ENCODE measurements at places on chromosomes 1 and 21.
A peak's percentile ranks its signal among the peaks of the same experiment; 100 is the strongest.

- no peak for DNase-seq
These were observed 33.4 kb downstream of the DOCK7 start for GRCh38 chr1:62654744-62655143.

DNA sequence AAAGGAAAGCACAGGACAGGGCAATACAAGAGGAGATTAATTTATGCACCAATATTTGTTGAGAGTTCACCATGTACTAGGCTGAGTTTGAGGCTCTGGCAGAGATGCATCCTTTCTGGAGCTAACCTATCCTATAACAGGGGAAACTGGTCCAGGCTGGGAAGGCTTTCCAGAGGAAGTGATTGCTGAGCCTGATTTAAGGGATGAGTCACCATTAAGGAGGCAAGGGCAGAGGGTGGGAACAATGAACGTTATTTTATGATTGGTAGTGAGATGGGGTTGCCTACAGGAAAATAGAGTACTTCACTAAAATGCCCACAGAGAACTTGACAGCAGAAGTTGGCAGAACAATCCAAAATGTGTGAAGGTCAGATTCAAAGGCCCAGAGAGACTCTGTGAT lies 141.4 kb downstream of the PLPP3 start:
- no peak for DNase-seq

DNA sequence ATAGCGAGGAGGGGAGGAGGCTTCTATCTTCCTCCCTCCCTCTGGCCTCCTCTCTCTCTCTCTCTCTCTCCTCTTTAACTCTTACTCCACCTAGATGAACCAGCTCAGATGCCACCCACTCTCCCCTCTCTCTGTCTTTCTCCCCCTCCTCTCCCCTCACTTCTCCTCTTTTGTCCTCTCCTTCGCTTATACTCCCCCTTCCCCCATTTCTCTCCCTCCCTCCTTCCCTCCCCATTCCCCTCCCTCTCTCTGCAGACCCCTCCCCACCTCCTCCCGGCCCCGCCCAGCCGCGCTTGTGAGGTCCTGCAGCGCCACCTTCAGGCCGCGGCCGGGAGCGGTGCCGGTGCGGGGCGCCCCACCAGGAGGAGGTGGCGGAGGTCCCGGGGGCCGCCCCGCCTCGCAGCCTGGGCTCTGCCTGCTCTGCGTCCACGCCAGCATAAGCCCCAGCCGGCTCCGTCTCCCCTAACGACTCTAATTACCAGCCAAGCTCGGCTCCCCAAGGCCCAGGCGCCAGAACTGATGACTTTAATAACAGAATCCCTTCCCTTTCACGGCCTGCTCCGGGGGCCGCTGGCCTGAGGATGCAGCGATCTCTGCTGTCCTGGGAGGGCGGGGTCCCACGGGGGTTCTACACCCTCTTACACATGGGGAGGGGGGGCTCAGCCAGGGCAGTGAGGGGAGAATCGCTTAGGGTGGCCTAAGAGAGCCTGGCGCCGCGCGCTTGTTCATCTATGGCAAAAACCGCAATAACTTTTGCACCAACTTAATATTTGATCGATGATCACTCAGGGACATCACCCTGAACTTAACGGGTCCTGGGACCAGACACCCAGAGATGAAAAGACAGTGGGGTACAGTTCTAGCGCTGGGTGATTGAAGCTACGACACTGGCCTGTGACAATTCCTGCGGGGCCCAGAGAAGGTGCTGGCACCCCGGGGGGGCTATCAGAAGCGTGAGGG lies 637.3 kb downstream of the MATN1 start:
- peak; percentile 49 for DNase-seq

DNA sequence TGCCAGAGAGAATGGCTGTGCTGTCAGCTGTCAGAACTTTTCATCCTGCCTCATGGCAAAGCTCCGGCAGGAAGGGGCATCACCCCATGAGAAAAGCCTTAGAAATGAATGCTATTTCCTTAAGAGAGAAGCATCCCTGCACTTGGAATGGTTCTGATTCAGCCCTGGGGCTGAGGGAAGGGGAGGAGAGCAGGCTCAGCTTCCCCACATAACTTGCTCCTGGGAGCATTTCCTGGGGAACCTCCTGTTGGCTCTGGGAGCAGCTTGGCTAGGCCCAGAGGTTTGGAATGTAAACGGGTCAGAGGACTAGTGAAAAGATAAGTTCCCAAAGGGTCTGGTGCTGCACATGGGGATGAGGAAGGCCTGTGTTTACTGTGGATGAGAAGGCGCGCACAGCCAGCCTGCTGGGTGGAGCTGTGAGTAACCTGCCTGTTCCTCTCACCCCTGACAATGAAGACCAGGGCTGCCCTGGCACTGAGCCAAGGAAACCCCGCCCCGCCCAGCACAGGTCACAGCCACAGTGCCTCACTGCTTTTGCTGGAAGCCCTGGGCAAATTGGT lies 5.0 kb downstream of the PRELP start:
- peak; percentile 94 for DNase-seq

GRCh38 chr1:67674260-67675011 lies 10.6 kb upstream of the GADD45A start:
- peak; percentile 87 for DNase-seq

DNA sequence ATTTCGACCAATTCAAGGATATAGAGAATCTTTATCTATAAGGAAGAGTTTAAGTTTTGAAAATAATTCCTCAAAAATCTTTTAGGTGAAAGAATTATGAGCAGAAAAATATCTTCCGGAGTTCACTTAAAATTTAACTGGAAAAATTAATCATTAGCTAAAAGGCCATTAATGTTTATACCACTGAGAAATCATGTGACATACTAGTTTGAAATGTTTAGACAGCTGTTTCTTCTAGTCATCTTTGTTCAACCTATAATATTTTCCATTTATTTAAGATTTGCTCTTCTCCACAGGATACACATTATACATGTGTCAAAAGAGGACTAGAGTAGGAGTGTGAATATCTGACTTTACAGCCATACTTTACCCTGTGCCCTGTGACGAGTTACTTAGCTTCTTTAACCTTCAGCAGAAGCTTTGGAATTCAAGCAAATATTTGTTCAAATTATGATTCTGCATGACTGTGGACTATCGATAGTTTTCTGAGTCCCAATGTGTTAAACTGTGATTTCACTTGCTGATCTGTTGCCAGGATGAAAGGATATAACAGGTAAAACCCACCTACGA lies 374.8 kb downstream of the BRINP3 start:
- DNase-seq = no peak

GRCh38 chr1:20368866-20369470 lies 78.3 kb downstream of the VWA5B1 start:
- DNase-seq = no peak

GRCh38 chr1:209416716-209417115 lies 166.8 kb upstream of the CAMK1G start:
- no peak for DNase-seq

- no peak for DNase-seq
These were observed 33.3 kb upstream of the BECN2 start for GRCh38 chr1:241924080-241924808.

DNA sequence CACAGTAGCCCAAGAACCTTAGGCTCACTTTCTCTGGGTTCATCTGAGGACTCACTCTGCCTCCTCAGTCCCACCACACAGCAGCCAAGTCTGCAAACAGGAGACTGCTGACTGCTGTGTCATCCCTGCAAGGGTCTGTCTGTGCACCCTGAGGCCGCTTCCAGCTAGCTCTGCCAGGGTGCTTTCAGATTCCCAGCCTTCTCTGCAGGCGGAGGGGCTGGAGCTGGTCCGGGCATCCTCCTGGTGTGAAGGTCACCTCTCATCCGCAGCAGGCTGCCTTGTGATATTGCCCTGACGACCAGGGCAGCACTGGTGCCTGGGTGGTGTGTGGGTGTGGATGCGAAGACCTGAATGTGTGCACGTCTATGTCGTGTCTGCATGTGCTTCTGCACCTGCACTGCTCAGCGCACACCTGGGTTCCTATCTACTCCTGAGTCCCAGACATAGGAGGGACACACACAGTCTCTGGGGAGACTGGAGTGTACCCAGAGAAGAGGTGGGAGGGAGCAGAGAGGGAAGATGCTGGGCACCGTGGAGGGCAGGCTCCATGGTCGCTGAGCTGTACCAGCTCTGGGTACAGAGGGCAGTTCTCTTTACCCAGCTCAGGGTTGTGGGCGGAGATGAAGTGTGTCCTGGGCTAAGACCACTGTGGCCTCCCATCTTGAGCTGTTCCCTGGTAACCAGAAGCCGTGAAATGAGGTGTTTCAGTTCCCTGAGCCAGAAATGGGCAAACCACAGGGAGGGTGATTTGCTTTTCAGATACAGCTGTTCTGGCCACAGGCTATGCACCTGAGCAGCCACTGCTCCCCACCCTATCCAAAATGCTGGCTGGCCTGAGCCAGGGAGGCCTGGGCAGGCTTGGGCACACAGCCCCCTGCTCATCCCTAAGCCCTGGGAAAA lies 160.9 kb upstream of the CSF3R start:
- no peak for DNase-seq

GRCh38 chr1:203175237-203175826 lies at the start of gene MYBPH:
TSS of gene MYBPH (minus strand) at chr1:203175826. CDS start at chr1:203175755, 71 bp downstream.
- no peak for DNase-seq

DNA sequence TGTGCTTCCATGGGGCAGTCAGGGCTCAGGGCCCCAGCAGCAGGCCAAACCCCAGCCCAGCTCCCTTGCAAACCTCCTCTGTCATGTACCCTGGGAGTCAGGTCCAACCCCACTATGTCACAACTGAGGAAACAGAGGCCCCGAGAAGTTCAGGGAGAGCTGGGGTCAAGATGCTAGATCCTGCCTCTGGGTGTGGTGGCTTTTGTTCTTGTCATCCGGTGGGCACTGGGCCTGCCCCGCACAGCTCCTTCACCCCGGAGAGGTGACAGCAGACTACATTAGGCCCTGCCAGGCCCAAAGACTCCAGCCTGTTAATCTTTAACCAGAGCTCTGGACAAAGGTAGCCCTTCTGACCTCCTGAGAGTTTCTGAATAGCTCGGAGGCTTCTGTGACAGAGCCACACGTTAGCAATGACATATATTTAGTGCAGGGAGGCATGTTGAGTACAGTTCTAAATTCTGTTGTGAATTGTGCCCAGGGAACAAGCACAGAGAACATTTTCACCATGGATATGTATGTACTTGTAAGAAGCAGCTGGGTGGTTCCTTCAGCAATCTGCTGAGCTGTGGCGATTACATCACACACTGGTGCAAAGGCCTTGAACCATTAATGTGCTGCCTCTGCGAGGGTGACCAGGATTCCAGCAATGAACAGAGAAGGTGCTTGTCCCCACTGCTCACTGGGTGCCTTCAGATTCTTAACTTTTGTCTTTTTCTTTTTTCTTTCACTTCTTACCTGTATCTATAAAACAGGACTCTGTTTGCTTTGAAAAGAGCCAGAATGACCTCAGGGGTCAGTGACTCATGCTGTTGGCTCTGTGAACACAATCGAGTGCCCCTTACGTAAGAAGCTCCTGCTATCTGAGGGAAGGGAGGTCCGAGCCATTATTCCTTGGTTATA lies 102.8 kb downstream of the RHOU start:
- DNase-seq = peak; percentile 97

DNA sequence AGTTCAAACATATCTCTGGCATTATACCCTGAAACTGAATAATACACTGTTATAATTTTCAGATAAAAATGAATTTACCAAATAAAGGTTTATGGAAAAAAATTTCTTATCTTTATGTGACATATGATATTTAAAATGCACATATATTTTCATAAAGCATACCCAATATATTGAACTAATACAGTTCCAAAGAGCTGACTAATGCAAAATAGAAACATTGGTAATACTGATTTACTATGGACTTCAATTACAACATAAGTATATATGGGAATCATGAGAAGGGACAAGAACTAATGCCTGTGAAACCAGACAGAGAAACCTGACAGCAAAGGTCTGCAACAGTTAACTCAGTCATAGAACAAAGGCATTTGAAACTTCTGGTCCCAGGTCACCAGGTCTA lies 153.5 kb downstream of the DENND1B start:
- no peak for DNase-seq

DNA sequence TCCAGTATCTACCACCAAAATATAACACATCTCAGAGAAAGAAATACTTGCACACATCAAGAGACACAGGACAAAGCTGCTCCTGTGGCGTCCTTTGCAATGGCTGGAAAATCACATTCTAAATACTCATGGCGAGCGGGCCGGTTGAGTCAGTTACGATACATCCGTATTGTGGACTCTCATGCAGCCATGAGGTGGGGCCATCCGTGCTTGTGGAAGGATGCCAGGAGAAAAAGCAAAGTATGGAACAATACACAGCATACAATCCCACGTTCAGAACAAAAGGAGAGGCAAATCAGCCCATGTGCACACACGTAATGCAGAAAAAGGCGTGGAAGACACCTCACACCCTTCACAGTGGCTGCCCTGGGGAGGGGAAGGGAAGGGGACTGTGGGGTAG lies 13.1 kb downstream of the ATP13A2 start:
- DNase-seq = no peak

GRCh38 chr1:91924146-91924545 lies 25.1 kb upstream of the BRDT start:
- peak; percentile 87 for DNase-seq

- no peak for DNase-seq
These were observed 838 bp upstream of the RSRP1 start for GRCh38 chr1:25247829-25248754.

DNA sequence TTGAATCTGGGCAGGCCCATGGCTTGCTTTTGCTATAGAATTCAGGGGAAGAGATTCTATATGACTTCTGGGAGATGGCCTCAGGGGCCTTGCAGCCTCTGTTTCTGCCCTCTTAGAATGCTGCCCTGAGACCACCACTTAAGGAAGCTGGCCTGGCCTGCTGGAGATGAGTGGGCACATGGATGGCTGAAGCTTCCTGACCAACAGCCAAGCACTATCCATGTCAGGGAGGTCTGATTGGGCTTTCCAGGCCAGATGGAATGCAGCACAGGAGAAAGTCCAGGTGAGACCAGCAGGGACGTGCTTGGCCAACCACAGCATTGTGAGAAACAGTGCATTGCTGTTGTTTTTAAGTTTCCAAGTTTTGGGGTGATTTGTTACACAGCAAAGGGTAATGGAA lies 308.1 kb downstream of the PTPRU start:
- no peak for DNase-seq

GRCh38 chr1:17274186-17275170 lies 25.6 kb downstream of the PADI3 start:
- DNase-seq = peak; percentile 54

DNA sequence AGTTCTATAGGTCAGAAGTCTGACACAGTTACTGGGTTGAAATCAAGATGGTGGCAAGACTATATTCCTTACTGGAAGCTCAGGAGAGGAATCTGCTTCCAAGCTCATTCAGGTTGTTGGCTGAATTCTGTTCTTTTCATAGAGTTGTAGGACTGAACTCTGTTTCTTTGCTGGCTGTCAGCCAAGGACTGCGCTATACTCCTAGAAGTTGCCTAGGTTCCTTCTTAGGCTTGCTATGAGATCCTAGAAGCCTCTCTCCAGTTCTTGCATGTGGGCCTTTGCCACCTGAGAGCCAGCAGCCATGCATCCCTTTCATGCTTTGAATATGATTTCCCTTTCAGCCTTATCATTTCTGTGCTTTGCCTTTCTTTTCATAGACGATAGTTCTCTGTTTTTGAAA lies 176.4 kb downstream of the RPS6KC1 start:
- DNase-seq = no peak

GRCh38 chr1:179774000-179774399 lies 30.9 kb downstream of the FAM163A start:
- no peak for DNase-seq

- DNase-seq = no peak
These were observed 467.4 kb upstream of the VAMP3 start for GRCh38 chr1:7303554-7304317.
